NCI-H774 (cell line): ENCODE measurements at places on chromosomes 12 and 14.

DNA sequence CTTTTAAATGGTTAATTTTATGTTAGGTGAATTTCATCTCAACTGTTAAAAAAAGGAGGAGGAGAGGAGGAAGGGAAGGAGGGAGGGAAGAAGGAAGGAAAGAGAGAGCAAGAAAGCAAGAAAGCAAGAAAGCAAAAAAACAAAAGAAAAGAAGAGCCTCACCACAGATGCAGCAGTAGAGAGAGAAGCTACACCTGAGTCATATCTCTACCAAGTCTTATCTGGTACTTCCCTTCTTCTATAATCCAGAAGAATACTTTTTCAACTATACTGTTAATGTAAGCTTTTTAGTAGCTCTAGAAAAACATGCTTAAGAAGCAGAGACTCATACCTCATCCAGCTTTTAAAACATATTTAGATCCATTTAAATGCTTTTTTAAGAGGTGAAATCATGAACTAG is 5.6 kb upstream of the IL26 start:
- DNase-seq, result no peak

GRCh38 chr12:30072824-30073223 is 289.1 kb upstream of the TMTC1 start:
- DNase-seq, result no peak

- DNase-seq, result no peak
Measured at GRCh38 chr14:43014338-43014737, 1407.7 kb downstream of the LRFN5 start.

DNA sequence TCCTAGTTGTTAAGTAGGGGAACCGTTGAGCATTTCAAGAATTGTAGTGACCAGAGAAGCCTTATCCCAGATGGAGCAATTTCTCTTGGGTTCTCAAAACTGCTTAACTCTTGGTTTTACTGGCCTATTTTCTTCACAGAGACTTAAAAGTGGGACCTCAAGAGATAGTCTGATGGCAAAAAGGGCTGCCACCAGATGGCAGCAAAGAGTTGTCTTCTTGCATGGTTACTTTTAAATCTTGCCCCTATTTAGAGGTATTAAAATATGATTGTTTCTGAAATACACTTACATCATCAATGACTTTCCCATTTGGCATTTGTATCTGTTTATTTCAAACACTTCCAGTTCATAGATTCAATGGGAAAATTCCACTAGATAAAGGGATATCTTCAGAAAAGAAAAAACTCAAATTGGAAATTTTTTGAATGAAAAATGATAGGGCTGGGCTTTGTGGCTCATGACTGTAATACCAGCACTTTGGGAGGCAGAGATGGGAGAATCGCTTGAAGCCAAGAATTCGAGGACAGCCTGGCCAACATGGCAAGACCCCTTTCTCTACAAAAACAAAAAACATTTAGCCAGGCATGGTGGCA is 69.9 kb upstream of the CNTN1 start:
- DNase-seq, result peak; percentile 49

DNA sequence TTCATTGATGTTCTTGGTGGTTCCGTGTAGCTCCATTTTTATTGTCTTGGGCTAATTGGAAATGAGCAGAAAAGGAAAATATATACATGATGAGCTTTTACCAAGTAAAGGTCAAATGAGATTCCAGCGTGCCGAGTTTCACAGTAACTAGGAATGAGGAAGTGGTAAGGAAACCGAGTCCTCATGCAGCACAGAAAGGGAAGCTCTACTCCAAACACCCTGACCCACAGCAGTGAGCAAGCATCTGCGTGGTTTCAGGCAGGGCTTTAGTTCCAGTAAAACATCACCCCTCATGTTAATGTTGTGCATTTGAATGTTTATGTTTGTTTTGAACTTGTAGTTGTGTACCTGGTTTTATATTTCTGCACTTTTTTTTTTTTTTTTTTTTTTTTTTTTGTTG is 208.0 kb downstream of the SLC41A2 start:
- no peak for DNase-seq

GRCh38 chr12:2190085-2190484 is 137.3 kb downstream of the CACNA1C start:
- no peak for DNase-seq

DNA sequence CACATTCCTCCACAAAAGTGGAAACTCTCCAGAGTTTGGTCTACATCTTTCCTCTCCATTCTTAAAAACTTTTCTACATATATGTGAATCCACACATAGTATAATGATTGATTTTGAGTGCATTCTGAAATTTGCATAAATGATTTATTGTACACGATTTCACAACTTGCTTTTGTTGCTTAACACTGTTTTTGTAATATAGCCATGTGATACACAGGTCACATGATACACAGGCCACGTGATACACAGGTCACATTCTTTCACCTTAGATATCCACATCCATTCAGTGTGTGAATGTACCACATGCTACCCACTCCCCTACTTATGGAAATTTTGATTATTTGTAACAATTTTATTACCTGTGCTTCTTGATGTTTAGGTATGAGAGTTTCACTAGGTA is 319.1 kb downstream of the ZFP36L1 start:
- no peak for DNase-seq

DNA sequence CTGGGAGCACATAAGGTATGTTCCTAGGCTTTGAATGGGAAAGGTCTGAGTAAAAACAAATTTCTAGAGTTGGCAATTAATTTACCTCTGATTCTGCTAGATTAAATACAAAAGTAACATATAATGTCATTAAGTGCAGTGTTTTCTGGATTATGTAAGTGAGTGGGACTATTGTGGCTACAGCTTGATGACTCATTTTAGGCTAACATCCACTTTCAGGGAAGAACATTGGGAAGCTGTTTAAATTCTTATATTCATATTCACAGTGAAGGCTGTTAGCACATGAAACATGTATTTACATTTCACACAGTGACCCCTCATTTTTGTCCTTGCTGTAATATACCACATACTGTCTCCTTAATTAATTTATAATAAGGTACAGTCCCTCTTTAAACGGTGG is 13.2 kb upstream of the BMAL2 start:
- no peak for DNase-seq

DNA sequence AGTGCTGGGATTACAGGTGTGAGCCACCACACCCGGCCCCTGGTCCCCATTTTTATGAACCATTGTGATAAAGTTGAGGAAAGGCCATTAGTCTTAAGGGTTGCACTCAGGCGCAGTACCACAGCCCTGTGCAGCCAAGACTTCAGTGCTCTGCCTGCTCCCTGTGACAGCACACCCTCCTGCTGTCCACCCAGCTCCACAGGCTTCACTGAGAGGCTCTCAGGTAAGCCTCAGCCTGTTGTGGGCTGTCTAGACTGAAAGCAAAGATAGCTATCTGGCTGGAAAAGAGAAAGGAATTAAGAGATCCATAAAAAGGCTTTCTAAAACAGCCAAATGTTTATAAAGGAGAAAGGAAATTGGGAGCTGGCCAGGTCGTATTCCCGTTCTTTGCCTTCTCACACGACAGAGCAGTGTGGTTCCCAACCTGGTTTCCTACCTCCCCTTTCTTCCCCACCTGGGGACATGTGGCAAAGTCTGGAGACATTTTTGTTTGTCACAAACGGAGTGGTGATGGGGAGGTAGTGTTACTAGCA is 19.1 kb upstream of the DNM1L start:
- no peak for DNase-seq

GRCh38 chr12:39623919-39624318 is 4.3 kb upstream of the ABCD2 start:
- DNase-seq, result no peak

GRCh38 chr12:91335699-91336098 is 153.1 kb upstream of the DCN start:
- no peak for DNase-seq

DNA sequence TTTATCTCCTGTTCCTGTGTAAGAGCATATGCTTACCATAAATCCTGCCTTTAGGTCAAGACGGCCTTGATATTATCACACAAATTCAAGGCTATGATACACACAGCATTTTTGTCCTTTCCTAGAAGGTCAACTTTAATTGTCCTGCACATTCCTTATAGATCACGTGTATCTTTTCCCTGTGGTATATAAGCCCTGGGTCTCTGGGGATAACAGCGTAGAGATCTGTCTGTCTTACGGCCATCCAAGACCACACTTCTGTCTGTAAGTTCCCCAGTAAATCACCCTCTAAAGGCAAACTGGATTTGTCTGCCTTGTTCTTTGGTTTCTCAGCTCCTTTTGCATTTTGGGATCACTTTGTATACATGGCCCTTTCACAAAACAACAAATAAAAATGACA is 69.5 kb upstream of the TCL1B start:
- DNase-seq, result no peak

DNA sequence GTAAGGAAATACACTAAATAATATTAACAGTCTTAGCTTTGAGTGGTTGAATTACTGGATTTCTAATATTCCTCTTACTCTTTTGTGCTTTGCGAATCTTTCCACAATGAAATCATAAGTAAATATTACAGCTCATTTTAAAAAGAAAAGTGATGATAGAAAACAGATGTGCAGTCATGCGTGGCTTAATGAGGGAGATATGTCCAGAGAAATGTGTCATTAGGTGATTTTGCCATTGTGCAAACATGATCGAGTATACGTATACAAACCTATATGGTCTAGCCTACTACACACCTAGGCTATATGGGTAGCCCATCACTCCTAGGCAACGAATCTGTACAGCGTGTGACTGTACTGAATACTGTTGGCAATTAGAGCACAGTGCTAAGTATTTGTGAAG is 59.3 kb downstream of the SLC15A5 start:
- no peak for DNase-seq

- DNase-seq, result no peak
Measured at GRCh38 chr12:31021181-31021580, 52.5 kb upstream of the DDX11 start.

DNA sequence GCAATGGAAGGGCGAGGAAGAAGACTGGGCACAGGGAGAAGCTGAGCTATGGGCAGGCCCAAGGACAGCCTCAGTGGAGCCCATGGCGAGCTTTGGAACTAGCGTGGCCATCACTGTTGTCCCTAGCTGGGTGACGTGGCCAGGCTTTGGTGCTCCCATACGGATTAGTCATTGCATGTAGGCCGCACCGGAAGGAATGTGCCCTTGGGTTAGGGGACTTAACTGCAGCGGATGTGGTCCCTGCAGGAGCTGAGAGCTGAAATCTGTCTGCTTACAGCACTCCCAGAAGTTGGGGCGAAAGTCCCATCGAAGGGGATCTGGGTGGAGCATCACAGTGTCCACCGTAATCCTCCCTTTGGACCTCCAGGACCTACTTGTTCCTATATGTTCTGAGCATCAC is 133.7 kb downstream of the PAPOLA start:
- DNase-seq, result no peak

DNA sequence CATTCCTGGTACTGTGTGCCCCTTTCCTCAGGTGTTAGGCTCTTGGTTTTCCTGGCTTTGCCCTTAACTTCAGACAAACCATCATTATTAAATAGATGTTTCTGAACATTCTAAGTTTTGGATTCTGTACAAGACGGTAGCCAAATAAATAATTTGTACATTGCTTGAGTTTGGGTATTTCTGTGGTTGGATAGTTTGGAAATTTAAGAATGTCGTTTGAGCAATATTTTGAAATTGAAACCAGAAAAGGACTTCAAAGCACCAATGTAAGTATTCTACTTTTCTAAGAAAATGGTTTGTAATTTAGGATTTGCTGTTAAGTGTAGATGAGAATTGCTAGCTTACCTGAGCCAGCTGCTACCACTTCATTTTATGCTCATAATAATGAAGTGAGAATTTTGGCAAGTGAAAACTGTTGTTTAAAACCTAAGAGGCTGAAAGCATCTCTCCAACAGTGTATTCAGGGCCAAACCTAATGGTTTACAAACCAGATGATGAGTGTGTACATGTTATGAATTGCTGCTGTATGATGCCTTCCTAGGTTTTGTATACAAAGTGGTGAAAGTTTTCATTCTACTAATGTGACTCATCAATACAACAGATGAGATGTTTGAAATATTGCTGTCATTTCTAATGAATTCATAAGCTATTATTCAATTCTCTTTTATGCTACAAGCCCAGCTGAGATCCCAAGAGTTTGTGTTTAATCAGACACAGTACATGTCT is 181.5 kb upstream of the PRKD1 start:
- no peak for DNase-seq

DNA sequence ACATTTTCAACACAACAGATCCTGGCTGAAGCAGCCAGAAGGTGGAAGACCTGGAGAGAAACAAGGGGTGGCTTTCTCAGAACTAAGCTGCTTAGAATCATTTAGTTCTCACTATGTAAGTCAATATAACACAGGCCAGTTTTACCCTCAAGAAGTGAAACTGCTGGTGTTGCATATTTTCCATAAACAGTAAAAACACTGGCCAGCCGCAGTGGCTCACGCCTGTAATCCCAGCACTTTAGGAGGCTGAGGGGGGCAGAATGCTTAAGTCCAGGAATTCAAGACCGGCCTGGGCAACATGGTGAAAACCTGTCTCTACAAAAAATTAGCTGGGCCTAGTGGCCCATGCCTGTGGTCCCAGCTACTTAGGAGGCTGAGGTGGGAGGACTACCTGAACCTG is 11.6 kb downstream of the STX2 start:
- DNase-seq, result no peak

DNA sequence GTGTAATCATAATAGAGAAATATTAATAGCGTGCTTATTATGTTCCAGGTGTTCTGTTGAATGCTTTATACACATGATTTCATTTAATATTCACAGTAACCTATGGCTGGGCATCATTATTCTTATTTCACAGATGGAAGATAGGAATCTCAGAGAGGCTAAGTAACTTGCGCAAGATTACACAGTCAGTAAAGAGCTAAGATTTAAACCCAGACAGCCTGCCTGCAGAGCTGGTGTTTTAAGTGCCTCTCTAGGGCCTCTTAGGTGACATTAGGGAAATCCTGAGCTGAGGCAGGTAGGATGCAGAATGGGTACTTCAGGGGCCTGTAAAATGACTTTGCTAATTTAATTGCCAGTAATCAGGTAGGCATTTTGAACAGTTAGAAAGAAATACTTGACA is 18.5 kb upstream of the BHLHE41 start:
- no peak for DNase-seq

GRCh38 chr12:122483969-122484368 is 16.8 kb downstream of the ZCCHC8 start:
- DNase-seq, result no peak

DNA sequence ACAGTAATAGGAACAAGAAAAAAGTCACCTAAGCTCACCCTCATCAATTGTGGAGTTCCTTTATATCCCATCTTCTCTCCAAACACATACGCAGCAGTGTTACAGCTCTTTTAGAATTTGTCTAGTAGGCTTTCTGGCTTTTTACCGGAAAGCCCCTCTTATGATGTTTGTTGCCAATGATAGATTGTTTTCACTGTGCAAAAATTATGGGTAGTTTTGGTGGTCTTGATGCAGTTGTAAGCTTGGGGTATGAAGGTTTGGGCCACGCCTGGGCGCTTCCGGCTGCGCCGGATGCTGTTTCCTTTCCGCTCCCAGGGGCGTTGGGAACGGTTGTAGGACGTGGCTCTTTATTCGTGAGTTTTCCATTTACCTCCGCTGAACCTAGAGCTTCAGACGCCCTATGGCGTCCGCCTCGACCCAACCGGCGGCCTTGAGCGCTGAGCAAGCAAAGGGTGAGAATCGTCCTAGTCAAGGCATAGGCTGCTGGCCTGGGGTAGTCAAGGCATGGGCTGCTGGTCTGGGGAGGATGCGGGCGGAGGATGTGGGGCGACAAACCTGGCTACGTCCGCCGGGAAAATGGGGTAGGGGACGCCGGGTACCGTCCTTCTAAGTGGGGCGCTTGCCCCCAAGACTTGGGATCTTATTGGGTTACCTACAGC is at the start of the genes C12orf57 and RNU7-1:
C12orf57 (plus strand) TSS at position 301 of the 659 bp plus-strand sequence; CDS start at position 401, 100 bp downstream.
RNU7-1 (plus strand) TSS at position 95 of the 659 bp plus-strand sequence.
- DNase-seq, result peak; percentile 86
